HS-5 (cell line): ENCODE measurements at places on chromosomes 2 and 18.

DNA sequence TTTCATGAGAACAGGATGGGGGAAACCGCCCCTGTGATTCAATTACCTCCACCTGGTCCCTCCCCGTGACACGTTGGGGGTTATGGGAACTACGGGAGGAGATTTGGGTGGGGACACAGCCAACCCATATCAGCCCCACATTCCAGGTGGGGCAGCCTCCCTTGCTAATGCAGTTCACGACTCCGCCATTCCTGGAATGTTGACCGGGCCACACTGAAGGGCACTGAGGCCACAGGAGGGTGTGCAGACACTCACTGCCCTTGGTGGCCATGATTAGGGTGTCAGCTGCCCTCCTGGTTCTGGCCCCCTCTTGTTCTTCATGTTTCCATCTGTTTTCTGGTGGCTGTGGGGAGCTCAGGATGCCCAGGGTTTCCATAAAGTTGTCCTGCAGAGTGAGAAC lies 176.3 kb downstream of the TWIST2 start:
- DNase-seq = no peak

DNA sequence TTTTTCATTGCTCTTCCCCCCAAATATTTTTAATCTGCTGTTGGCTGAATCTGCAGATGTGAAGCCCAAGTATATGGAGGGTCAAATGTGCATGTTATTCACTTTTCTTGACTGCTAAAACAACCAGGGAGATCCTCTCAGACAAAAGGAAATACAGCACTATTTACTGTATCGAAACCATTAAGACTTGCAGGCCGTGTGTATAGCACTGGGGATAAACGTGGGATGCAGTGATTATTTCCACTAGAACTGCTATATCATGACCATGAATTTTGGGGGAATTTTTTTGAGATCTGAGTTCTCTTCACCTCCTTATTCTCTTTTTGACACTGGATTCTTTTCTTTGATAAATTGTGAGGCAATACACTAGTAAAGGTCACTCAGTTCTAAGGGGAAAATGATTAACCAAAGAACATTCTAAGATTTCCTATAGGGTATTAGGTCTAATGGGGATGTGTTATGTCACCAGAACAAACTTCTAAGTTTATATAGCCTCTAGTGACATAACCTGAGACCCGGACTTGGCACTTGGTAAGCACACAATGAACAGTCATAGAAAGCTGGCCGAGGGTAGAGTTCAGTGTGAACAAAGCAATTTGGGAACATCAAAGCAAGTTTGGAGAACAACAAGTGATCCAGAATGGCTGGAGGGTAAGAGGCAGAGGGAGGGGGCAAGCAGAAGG lies 14.9 kb upstream of the UGT1A1 start:
- no peak for DNase-seq

DNA sequence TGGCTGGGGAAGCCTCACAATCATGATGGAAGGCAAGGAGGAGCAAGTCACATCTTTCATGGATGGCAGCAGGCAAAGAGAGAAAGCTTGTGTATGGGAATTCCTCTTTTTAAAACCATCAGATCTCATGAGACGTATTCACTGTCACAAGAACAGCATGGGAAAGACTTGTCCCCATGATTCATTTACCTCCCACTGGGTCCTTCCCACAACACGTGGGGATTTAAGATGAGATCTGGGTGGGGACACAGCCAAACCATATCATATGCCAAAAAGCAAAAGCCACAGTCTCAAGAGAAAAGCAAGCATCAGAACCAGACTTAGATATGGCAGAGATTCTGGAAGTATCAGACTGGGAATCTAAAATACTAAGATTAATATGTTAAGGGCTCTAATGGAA lies 30.0 kb upstream of the SCRN3 start:
- DNase-seq = no peak

DNA sequence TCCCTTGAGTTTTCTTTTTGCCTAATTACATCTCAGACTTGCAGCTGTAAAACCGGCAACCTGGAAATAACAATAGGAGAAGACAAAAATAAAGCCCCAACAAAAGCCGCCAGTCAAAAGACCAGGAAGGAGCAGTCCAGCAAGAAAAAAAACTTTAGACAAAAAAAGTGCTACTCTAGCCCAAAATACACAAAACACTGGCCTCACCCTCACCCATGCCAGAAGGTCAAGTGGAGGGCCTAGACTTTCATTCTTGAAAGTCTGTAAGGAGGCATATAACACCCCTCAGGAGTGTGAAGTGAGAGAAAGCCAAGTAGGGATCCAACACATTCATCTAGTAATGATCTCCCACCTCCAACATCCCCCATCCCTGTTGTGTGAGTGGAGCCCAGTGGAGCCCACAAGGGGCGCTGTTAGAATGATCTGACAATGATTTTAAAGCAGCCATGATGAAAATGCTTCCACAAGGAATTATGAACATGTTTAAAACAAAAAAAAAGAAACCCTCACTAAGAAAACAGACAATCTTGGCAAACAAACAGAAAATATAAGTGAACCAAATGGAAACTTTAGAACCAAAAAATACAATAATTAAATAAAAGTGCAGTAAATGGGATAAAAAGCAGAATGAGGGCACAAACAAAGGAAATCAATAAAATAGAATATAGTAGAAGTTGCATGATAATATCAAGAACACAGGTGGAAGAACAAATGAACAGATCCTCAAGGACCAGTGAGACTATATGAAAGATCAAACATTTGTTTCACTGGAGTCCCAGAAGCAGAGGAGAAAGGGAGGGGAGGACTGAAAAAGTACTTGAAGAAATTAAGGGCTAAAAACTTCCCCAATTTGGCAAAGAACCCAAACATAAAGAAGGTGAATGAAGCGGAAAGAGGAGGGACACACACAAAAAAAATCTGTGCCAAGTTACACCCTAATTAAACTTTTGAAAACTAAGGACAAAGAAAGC lies 23.9 kb downstream of the SESTD1 start:
- no peak for DNase-seq

DNA sequence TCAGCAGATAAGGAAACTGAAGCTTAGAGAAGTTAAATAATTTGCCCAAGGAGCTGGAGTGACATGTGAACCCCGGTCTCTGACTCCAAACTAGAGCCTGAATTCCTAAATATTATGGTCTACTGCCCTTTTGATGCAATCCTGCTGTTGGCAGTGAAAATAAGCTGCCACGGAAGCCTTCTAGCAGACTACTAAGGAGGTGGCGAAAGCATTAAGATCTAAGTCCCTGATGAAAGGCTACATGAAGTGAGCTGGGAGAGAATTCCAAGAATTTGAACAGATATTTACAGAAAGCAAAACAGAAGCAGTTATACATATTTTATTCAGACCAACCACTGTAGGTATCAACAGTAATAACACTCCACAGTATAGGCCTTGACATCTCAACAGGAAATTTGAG lies 28.1 kb downstream of the TRMT61B start:
- DNase-seq = no peak

DNA sequence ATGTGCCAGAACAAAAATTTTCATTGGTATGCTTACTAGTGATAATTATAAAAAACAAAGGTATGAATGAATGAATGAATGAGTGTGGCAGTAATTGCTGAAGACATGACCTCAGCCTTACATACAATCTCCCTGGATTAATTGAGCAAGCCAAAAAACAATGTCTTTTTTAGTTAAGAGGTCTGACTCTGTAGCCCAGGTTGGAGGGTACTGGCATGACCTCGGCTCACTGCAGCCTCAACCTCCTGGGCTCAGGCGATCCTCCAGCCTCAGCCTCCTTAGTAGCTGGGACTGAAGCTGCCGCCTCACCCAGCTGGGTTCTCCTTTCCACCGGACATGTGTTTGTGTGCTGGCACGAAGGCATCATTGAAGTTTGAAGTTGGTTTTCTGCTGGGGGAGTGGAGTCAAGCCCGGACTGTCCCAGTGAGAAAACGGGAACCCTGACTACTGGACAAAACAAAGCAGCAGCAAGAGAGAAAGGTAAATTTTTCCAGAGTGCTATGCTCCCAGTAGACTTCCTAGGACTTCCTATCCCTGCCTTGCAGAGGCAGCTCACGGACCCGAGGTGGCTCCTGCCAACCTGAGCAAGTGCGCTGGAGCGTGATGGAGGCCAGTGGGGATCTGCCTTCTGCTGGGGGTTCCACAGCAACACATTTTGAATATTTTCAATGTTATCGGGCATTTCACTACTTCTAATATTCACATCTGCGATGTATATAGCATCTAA lies 6.4 kb upstream of the IMP4 start:
- no peak for DNase-seq

GRCh38 chr2:44944102-44944951 lies 2.8 kb downstream of the SIX3 start:
- DNase-seq = no peak

DNA sequence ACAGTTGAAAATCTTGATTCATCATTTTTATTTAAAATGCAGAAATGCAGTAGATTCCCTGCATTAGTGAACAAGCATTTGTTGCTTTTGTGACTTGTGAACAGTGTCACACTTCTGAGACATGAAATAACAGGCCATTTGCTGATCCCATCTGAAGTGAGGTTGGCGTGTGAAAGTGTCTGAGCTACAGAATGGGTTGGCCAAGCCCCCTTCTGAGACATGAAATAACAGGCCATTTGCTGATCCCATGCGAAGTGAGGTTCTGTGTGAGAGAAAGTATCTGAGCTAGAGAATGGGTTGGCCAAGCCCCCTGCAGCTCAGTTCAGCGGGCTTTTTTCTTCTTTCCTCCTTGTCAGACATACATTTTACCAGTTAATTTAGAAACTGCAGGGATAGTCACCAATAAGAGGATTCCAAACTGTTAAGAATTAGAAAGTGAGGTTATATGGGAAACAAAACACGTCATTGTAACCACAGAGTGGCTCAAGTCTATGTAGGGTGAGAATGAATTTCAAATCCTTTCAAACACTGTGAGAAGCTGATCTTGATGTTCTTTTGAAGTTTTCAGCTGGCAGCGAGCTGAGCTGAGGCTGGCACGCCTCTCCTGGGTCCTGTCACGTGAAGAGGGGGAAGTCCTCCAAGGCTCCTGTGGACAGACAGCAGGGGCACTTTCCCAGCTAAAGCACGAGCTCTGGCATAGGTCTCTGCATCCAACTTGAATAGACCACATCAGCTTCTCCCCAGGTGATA lies 339.2 kb upstream of the SALL3 start:
- DNase-seq = no peak

GRCh38 chr2:212428681-212429478 lies 109.7 kb downstream of the ERBB4 start:
- DNase-seq = no peak

GRCh38 chr2:46690825-46691224 lies 211.5 kb downstream of the TMEM247 start:
- DNase-seq = no peak
